ENCODE measurements at places on chromosomes 13 and 19.
A peak's percentile ranks its signal among the peaks of the same experiment; 100 is the strongest.

DNA sequence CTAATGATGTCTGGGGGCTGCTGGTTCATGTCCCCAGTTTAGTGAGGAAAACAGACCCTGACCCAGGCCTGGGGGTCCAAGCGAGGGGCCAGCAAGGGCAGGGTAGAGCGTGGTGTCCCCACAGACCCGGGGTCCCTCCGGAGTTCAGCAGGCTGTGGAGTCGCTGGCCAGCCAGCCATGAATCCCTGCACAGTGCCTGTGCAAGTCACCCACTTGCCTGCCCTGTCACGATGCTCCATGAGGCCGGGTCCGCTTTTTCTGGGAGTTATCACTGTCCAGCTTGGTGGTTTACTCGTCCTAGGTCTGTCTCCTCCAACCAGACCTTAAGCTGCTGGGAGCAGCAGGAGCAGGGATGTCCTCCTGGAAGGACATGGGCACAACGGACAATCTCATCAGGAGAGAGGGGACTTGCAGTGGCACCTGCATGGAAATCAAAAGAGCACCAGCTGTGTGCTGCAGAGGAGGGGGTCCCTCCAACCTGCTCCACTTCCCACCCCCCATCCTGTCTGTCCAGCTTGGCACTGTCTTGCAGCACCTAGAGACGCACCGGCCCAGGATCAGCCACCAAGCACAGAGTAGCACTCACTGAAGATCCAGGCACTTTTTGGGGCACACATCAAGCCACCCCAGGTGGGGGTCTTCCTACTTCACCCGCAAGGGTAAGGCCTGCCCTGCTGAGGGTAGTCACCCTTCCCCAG, 121.8 kb downstream of the URI1 start:
- peak; percentile 55 for DNase-seq

DNA sequence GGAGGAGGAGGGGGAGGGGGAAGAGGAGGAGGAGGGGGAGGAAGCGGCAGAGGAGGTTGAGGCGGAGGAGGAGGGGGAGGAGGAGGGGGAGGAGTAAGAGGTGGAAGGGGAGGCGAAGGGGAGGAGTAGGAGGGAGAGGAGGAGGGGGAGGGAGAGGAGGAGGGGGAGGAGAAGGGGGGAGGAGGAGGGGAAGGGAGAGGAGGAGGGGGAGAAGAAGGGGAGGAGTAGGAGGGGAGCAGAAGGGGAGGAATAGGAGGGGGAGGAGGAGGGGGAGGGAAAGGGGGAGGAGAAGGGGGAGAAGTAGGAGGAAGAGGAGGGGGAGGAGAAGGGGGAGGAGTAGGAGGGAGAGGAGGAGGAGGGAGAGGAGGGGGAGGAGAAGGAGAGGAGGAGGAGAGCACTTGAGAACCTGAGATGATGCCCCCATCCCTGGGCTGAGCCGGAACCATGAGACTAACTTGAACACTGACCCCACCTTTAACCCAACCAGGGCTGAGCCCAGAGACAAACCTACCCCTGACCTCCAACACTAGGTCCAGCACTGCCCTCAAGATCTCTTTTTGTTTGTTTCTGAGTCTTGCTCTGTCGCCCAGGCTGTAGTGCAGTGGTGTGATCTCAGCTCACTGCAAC, 12.6 kb downstream of the ABCA7 start:
- DNase-seq, result no peak

DNA sequence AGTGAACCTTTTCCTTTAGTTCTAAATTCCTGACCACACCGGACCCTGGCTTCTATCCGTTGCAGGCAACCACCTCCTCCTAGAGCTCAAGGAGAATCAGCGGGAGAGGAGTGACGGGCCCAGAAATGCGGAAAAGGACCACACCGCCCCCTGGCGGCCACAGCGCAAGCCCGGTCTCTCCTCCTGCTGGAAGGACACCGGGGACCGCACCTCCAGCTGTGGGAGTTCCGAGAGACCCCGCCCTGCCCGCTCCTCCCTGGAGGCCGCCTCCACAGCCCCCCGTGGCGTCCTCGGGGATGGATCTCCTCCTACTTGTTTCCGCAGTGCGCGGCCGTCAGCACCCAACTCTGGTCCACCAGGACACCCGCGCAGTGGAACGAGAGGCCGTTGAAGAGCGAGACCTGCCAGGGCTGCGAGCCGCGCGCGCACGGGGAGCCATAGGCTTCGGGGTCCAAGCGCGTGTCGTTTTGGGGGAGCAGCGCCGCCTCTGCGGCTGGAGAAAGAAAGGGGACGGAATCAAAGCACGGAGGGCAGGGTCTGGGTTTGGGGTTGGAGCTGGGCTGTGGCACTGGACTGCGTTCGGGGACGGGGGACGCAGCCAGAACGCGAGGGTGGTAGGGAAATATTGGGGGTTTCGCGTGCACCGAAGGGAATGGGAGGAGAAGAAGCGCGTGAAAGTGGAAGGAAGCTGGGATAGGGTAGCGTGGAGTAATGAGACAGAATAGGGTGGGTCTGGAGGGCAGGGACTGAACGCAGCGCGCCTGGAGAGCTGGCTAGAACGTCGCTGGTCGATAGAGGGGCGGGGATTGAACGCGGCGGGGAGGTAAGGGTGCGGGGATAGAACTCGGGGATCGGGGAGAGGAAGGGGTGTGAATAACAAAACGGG, 2.5 kb downstream of the KLK10 start:
- peak; percentile 96 for DNase-seq

DNA sequence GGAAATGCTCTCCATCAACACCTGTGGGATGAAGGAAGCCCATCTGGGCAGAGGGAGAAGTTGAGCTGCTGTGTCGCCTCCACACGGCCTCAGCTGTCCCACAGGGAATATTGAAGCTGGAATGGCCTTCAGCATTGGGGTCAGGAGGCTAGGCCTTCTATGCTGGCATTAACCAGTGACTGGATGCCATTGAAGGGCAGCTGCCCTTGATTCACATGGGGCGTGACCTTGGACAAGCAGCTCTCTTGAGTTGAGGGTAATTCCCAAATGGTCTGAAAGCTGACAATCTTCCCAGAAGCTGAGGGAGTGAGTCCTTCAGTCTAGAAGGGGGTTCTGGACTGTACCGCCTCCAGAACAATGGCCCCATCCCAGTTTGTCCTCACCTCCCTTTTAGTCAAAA, 6.7 kb downstream of the BCL3 start:
- DNase-seq, result peak; percentile 89

DNA sequence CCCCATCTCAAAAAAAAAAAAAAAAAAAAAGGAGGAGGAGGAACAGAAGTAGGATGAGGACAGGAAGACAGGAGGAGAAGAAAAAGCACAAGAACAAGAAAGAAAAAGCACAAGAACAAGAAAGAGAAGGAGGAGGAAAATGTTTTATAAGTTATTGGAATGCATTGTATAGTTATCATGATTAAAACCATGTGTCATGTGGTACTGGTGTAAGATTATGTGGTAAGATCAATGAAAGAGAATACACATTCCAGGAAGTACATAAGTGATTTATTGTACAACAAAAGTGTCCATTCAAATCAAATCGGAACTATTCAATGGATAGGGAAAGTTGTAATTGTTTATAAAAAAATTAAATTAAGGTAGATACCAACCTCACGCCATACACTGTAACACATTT, 167.7 kb downstream of the MZT1 start:
- DNase-seq, result no peak

GRCh38 chr19:57436417-57436816, 1.3 kb downstream of the ZNF749 start:
- DNase-seq, result peak; percentile 41

- peak; percentile 86 for DNase-seq
Observed at GRCh38 chr19:42440357-42441048, 2.2 kb downstream of the CXCL17 start.

Measured in osteoblast (primary cell).